ENCODE measurements at places on chromosomes 13 and 19.

- H3K27ac ChIP-seq = no peak overlapping the region
- H3K4me3 ChIP-seq = no peak overlapping the region
- no peaks in the 10 kb centered on the region for H3K36me3 ChIP-seq
- no peaks in the 10 kb centered on the region for H3K4me1 ChIP-seq
- no peaks in the 10 kb centered on the region for H3K27me3 ChIP-seq
Measured at GRCh38 chr13:28475916-28476725, 18.8 kb downstream of the FLT1 start.

GRCh38 chr13:20636079-20636478, 67.4 kb upstream of the IL17D start:
- H3K4me1 ChIP-seq = no peaks in the 10 kb centered on the region
- peaks cover 48% of the 10 kb centered on the region for H3K36me3 ChIP-seq
- DNase-seq = no peak
- no peak overlapping the region for H3K27ac ChIP-seq
- H3K4me3 ChIP-seq = no peak overlapping the region

- peak overlapping the region; percentile 51 for H3K4me3 ChIP-seq
- H3K27me3 ChIP-seq = peaks cover 61% of the 10 kb centered on the region
- H3K4me1 ChIP-seq = no peaks in the 10 kb centered on the region
- peak overlapping the region; percentile 56 for H3K27ac ChIP-seq
Measured at GRCh38 chr19:709965-710571, 1.3 kb downstream of the PALM start.

DNA sequence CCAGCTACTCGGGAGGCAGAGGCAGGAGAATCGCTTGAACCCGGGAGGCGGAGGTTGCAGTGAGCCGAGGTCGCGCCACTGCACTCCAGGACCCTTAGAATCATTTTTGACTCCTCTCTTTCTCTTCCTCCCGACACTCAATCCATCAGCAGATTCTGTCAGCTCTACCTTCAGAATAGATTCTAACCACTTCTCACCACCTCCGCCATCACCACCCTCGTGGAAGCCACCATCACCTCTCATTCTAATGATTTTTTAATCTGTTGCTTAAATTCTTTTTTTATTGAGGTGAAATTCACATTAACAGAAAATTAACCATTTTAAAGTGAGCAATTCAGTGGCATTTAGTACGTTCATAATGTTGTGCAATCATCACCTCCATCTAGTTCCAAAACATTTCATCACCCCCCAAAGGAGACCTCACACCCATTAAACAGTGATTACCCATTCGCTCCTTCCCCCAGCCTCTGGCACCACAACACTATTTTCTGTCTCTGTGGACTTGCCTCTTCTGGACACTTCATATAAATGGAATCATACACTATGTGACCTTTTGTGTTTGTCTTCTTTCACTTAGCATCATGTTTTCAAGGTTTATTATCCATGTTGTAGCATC, 5.0 kb upstream of the CCDC61 start:
- H3K27me3 ChIP-seq = peaks cover 27% of the 10 kb centered on the region
- no peak overlapping the region for H3K4me3 ChIP-seq
- H3K27ac ChIP-seq = no peak overlapping the region
- no peaks in the 10 kb centered on the region for H3K36me3 ChIP-seq

DNA sequence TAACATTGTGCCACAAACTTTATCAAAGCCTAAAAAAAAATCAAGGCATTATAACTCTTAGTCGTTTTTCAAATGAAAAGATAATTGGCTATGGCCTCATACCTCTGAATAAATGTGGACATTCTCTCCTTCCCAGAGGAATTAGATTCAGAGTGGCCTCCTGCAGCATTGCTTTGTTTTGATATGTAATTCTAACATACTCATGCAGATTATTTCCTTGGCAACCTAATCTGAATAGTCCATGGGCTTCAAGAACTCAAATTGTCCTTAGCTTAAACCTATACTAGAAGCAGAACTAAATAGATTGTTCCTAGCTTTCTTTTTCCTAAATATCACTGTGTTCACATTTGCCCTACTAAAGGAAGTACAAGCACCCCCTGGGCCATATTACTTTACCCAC, 1146.9 kb downstream of the OLFM4 start:
- H3K4me1 ChIP-seq = no peaks in the 10 kb centered on the region
- H3K36me3 ChIP-seq = no peaks in the 10 kb centered on the region
- no peak overlapping the region for H3K4me3 ChIP-seq
- DNase-seq = no peak
- no peaks in the 10 kb centered on the region for H3K27me3 ChIP-seq

Data from tibial artery (tissue), 4 donors.